ENCODE measurements at places on chromosomes 1 and 21.

- DNase-seq = no peak
Measured at GRCh38 chr1:2210084-2210653, 15.6 kb upstream of the FAAP20 start.

- no peak for DNase-seq
Measured at GRCh38 chr1:199489594-199489993, 537.9 kb upstream of the NR5A2 start.

- DNase-seq = no peak
Measured at GRCh38 chr1:35567947-35568558, 5.1 kb upstream of the TFAP2E start.

DNA sequence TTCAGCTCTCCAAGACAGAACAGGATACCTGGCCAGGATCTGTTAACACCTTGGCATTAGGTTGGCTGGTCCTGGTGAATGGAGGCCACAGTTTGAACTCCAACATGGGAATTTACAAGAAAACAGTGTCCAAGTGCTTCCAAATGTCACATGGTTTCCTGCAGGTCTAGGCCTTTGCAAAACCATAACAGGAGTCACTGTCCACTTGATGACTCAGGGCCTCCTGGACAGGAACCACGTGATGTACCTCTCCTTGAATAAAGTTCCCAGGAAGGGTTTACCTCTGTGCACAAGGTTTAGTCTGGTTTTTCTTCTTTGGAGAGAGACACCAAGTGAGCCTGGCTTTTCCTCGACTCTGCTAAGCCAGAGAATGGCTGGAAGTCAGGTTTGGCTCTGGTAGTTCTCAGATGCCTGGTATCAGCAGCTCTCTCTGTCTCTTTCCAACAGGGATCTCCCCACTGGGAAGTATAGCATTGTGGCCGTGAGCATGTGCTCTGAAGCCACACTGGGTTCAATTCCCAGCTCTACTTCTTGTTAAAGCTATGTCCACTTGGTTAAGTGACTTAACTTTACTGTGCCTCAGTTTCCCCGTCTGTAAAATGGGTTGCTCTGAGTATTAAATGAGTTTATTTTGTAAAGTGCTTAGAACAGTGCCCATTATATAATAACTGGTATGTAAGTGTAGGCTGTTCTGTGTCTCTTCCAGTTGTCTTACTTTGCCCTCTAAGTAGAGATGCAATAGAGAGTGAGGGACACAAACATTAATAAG, 27.3 kb upstream of the TMEM61 start:
- no peak for DNase-seq

- DNase-seq = no peak
Measured at GRCh38 chr1:158185770-158186169, 5.1 kb downstream of the CD1D start.

- DNase-seq = no peak
Measured at GRCh38 chr1:220300442-220301121, 28.3 kb upstream of the RAB3GAP2 start.

GRCh38 chr1:214027498-214027897, 39.7 kb downstream of the PROX1 start:
- DNase-seq = no peak

- no peak for DNase-seq
Measured at GRCh38 chr1:243496187-243496646, 240.4 kb downstream of the SDCCAG8 start.

- no peak for DNase-seq
Measured at GRCh38 chr1:56816909-56817308, 2.3 kb downstream of the FYB2 start.

DNA sequence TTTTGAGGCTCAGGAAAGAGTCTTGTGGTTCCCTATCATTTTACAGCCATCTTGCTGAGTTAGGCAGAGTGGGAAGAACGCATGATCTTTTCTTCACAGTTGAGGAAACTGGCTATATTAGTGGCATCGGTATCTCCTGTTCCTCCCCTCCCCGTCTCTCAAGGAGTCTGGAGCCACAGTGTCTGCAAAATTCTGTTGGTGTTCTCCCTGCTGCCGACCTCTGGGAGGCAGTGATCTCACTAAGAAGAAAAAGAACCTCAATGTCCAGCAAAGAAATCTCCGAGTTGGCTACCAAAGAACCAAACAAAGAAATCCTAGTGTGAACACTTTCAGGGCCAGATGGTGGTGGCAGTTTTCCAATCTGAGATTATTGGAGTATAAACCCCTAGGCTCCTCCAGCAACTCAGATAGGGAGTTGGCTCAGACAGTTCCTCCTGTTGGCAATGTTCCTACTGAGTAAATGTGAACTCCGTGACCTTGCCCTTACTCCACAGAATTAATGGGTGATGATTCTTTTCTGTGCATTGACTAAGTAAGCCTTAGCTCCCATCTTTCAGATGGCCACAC, 41.2 kb downstream of the PRAMEF20 start:
- no peak for DNase-seq

- DNase-seq = no peak
Measured at GRCh38 chr1:20250340-20250989, 40.2 kb upstream of the VWA5B1 start.

DNA sequence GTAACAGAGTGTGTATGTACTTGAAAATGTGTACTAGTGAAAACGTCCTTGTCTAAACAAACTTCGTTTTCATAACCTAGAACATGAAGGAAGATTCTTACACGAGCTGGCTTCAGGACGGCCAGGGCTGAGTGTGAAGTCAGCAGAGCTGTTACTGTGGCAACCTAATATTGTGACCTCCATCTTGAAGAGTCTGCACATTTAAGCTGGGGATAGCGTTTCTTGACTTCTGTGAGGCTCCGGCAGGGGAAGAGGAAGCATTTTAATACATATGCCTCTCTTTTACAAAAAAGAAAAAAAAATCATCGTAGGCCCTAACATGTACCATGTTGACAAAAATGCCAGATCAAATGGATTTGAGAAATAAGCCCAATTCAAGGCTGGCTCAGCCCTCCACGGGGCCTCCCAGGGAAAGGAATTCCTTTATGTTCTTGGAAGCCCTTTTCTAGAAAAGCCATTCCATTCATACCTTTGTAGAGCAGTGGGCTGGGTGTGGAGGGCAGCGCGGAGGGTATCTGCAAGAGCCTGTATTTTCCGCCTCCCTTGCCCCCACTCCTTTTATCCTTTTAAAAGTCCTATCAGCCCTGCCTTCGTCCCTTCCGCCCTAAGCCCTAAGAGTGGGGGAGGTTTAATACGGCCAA, 51.1 kb downstream of the SIM2 start:
- DNase-seq = no peak

DNA sequence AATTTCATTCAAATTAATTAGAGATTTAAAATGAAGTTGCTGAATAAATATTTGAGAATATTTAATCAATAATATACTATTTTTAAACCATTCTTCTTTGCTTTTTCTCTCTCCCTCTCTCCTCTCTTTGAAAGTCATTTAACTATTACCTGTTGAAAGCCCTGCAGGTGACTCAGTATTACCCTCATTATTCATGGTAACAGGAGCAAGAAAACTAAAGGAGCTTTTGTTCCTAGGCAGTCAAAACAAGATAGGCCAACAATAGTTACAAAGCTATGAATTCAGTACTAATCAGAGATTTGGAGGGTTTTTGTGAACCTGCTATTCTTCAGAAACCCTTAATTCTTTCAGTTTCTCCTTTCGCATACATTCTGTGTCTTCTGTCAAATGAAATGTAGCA, 721.3 kb upstream of the NCAM2 start:
- no peak for DNase-seq

DNA sequence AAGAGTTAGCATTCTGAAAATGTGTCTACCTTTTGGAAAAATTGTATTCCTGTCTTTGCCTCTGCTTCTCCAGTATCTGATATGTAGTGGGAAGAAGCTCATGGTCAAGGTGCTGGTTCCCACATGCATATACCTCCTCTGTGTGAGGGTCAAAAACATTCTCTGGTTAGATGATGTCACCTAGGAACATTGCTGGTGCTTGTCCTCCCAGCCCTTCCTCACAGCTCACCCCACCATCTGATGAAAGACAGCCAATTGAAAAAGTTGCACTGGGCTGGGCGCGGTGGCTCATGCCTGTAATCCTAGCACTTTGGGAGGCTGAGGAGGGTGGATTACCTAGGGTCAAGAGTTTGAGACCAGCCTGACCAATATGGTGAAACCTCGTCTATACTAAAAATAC, 154.4 kb downstream of the NR5A2 start:
- DNase-seq = no peak

- no peak for DNase-seq
Measured at GRCh38 chr1:179881642-179882252, 338 bp upstream of the TOR1AIP1 start.

DNA sequence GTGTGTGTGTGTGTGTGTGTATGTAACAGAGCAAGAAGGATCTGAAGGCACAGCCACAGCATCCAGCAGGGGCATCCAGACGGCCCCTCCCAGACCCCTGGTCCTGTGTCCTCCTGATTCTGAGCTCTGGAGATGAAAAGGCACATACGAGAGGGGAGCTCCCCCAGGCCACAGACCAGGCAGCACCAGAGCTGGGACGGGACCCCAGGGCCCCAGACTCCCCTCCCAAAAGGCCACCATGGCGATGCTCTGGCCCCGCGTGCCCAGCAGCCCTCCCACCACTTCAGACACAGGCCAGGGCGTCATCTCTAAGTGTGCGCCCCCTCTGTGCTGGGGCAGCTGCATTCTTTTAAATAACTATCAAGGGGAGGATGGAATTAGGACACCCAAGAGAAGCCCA, 245.8 kb downstream of the MATN1 start:
- DNase-seq = no peak

- DNase-seq = no peak
Measured at GRCh38 chr1:225426395-225427234, 1.2 kb downstream of the LBR start.

DNA sequence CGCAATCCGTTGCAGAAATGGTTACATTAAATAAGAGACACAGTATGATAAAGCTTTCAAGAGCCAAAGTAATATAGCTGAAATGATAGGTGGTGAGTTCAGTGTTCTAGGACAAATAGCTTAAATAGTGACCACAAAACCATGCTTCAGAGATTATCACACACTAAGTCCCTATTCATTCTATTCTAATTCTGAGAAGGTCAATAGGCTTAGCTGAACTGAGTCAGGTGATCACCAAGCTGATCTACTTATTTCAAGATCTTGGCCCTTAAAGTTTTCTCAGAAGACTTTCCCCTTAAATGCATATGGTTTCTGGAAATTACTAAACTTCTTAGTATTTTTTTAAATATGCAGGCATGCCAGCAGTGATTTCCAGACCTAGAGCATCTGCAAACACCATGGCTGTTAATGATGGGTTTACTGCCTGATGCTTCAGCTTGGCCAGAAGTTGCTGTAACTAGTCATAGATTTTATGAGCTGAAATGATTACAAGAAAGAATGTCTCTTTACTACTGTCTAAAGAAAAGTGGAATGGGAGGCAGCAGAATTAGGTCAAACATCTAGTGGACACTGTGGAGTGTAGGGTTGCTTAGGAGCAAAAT, 242.9 kb downstream of the ST6GALNAC3 start:
- no peak for DNase-seq

DNA sequence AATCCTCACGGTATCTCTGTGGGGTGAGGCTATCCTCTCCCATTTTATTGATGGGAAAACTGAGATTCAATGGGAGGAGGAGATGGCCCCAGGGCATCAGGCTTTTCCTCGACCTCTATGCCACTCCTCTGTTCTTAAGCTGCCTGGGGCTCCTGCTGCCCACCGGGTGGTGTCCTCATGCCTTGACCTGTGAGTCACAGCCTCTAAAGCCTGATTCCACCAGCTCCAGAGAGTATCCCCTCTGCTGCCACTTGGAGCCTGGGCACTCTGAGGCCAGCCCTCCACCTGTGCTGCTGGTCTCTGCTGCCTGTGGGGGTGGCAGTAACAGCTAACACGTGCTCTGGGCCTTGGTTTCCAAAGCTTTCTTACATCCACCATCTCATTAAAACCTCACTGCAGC, 241.2 kb downstream of the TRABD2B start:
- no peak for DNase-seq

DNA sequence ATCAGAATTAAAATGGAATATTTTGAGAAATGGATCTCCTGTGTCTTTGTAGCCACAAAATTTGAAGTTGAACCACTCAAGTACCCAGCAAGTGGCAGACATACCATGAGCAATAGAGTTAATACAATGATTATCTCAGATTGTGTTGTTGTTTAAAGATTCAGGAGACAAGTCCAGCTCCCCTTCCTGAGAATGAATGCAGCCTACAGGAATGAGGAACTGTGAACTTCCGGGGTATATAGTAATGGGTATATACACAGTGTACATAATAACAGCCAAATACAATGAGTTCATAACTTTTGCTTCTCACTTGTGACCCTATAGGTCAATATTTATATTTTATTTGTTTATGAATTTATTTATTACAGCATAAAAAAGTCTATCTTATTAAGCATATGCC, 445.0 kb downstream of the SETD4 start:
- no peak for DNase-seq

DNA sequence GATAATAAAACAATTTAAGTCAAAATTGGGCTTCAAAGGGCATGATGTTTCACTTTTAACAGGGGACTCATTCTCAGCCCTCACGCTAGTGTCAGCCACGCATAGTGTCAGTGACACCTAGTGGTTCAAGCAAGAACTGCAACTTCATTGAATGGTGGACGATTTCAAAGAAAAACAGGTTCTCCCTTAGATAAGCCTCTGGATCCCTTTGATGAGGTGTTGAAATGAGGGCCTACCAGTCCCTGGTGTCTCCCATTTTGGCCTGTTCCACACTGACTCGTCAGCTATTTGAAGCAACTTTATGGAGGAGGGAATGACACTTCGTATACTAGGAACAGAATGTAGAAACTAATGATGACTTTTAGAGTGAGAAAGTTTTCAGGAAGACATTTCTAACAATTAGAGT, 56.2 kb downstream of the FCRL5 start:
- no peak for DNase-seq

DNA sequence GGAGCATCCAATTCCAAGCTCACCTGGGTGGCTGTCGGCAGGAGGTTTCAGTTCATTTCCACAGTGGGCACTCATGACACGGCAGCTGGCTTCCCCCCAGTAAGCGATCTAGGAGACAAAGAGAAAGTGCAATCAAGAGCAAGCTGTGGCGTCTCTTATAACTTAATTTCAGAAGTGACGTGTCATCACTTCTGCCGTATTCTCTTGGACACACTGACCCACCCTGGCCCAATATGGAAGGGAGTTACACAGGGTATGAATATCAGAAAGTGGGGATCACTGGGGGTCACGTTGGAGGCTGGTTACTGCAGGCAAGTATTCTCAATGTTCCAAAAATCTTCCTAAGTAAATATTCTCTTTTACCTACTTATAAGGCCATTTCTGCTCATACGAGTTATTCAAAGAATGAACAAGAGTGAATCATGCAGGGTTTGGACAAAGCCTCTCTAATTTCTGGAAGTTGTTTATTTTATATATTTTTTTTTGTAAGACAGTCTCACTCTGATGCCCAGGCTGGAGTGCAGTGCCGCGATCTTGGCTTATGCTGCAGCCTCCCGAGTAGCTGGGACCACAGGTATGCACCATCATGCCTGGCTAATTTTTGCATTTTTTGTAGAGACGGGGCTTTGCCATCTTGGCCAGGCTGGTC, 46.5 kb upstream of the GREM2 start:
- DNase-seq = no peak

DNA sequence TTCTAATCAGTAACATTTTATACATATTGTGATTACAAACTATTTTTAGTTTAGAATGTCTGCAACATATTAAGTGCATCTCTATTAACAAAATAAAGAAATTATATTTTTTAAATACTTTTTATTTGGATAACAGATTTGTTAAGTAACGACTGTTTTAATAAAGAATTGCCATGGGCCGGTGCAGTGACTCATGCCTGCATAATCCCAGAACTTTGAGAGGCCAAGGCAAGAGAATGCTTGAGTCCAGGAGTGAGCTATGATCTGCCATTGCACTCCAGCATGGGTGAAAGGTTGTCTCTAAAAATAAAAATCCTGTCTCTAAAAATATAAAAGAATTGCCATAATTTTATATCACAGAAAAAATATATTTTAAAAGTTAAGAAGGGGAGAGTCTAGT, 4.1 kb downstream of the LRRIQ3 start:
- DNase-seq = no peak

- no peak for DNase-seq
Measured at GRCh38 chr1:35047188-35047858, 15.6 kb upstream of the ZMYM6 start.

Data from activated gamma-delta T cell (primary cell).